Stimulated activated CD4-positive, alpha-beta T cell treated with anti-CD3 and anti-CD28 coated beads, Interleukin-2, amount 100 ng/mL, for 48 hours (primary cell): ENCODE measurements at places on chromosomes 6 and 20.
A peak's percentile ranks its signal among the peaks of the same experiment; 100 is the strongest.

DNA sequence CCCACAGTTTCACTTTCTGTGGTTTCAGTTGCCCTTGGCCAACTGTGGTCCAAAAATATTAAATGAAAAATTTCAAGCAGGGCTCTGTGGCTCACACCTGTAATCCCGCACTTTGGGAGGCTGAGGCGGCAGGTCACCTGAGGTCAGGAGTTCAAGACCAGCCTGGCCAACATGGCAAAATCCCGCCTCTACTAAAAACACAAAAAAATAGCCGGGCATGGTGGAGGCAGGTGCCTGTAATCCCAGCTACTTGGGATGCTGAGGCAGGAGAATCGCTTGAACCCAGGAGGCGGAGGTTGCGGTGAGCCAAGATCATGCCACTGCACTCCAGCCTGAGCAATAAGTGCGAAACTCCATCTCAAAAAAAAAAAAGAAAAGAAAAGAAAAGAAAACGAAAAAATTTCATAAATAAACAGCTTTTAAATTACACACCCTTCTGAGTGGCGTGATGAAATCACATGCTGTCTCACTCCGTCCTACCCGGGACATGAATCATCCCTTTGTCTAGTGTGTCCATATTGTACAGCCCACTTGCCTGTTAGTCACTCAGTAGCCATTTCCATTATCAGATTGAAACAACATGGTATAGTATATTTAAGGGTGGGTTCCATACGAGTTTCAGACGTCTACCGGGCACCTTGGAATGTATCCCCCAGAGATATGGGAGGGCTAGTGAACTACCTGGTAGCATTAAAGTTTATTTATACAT is 11.7 kb downstream of the PTPRK start:
- no peak for DNase-seq

DNA sequence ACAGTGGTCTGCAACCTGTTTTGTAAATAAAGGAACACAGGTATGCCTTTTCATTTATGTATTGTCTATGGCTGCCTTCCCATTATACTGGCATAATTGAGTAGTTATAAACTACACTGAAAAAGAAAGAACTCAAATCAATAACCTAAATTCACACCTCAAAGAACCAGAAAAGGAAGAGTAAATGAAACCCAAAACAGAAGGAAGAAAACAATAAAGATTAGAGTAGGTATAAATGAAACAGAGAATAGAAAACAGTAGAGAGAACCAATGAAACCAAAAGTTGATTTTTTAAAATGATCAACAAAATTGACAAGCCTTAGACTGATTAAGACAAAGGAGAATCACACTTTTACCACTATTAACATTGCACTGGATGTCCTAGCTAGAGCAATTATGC is 34.7 kb downstream of the FAM184A start:
- DNase-seq = no peak

GRCh38 chr20:62816884-62817873 is at the start of gene COL9A3:
COL9A3 (plus strand) TSS chr20:62817050; CDS start chr20:62817065, 15 bp downstream.
- no peak for DNase-seq

- DNase-seq = no peak
Measured at GRCh38 chr6:118309337-118310093, 238.6 kb upstream of the PLN start.

- no peak for DNase-seq
Measured at GRCh38 chr6:136338486-136338885, 48.8 kb upstream of the BCLAF1 start.

GRCh38 chr6:90286884-90287488 is 9.7 kb downstream of the BACH2 start:
- DNase-seq = peak; percentile 70

- DNase-seq = no peak
Measured at GRCh38 chr20:23362392-23363256, 642 bp downstream of the GZF1 start.

DNA sequence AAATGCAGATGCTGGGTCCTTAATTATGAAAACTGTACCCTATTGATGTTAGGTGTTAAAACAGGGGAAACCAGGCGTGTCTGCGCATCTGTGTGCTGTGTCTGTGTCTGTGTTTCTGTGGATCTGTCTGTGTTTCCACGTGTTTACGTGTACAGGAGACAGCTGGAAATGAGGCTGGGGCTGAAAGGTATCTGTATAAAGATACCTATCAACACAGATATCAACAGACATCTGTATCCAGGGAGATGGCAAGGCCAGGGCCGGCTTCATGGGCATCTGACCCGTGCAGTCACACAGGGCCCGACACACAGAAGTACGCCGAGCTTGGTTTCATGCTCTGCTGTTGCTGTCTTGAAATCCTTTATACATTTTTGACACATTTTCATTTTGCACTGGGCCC is 48.6 kb downstream of the BMP7 start:
- no peak for DNase-seq

- no peak for DNase-seq
Measured at GRCh38 chr6:1916334-1917070, 306.8 kb downstream of the FOXC1 start.

DNA sequence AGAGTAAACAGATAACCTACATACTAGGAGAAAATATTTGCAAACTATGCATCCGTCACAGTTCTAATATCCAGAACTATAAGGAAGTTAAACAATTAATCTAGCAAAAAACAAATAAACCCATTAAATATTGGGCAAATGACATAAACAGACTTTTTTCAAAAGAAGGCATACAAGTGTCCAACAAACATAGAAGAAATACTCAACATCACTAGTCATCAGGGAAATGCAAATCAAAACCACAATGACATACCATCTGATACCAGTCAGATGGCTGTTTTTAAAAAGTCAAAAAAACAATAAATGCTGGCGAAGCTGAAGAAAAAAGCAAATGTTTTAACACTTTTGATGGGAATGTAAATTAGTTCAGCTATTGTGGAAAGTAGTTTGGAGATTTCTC is 1117.7 kb upstream of the MAP3K7 start:
- DNase-seq = no peak

- no peak for DNase-seq
Measured at GRCh38 chr6:114154812-114155211, 183.9 kb upstream of the HDAC2 start.

DNA sequence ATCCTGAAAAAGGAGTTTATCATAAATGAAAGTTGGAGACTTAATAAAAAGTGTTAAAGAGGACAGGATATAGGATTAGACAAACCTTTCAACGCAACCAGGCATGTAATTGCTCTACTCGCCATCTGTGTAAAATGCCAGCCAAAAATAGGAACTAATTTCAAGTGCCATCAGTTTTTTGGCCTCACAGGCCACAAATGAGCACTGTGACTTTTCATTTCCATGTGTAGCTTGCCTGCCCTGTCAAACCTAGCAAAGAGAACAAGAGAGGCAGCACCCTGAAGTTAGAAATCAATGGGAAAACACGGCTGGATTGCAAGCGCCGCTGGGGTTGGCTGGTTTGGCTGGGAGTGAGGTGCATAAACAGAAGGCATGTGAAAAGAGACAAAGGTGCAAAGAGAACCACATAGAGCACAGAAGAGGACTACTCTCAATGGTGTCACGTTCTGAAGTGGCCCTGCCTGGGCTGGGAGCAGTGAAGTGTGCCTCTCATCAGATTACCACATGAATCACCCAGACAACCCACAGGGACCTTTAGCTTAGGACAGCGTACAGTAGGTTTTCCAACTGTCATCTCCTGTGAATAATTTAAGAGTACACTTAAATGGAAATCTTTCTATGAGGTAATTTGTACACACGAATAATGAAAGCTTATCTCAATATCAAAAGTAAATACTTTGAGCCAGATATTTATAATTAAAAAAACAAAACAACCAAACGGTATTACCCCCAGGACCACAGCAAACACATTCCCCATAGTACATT is 78.0 kb upstream of the NHSL1 start:
- no peak for DNase-seq

GRCh38 chr6:112912416-112913101 is 565.4 kb downstream of the RFPL4B start:
- DNase-seq = no peak

DNA sequence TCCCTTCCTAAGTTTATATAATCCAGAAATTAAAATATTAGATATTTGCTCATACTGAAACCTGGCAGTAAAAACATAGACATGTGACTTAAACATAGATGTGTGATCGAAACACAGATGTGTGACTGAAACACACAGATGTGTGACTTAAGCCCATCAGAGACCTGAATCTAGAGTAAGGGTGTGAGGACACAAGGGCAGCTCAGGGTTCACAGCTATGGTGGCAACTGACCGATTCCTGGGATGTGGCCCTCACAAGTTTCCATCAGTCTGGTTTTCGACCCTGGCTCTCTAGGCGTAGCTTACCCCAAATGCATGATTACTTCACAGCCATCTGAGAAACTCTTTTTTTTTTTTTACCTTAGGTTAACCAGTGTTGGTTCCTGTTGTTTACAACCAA is 137.0 kb downstream of the NRN1 start:
- no peak for DNase-seq

DNA sequence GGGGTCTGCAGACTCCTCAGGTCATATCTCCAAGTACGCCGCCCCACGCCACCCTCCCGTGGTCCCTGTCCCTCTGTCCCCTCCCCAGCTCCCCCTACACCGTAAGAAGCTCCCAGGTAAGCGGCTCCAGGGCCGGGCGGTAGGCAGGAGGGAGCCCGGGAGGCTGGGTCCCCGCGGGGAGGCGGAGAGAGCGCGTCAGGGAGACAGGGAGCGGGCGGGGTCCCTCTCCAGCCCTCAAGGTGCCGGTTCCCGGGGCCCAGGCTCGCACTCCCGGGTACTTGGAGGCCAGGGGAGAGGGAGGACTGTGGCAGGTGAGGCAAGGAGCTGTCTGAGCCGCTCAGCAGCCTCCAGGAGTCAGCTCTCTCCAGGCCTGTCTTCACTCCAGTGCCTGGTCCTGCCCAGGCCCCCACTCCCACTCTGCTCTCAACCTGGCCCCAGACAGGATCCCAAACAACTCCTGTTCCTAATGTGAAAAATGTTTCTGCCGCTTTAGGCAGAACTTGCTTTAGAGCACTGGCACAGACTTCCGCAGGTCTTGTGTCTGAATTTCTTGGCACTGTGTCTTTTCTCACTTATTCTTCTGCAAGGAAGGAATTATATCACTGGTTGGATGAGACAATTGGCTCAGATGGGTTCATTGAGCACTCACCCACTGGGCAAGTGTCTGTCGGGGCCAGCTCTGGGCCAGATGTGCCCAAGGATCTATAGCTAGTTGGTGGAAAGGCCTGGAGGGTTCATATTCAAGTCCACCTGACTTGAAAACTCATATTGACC is 36.6 kb downstream of the HLA-G start:
- DNase-seq = no peak

DNA sequence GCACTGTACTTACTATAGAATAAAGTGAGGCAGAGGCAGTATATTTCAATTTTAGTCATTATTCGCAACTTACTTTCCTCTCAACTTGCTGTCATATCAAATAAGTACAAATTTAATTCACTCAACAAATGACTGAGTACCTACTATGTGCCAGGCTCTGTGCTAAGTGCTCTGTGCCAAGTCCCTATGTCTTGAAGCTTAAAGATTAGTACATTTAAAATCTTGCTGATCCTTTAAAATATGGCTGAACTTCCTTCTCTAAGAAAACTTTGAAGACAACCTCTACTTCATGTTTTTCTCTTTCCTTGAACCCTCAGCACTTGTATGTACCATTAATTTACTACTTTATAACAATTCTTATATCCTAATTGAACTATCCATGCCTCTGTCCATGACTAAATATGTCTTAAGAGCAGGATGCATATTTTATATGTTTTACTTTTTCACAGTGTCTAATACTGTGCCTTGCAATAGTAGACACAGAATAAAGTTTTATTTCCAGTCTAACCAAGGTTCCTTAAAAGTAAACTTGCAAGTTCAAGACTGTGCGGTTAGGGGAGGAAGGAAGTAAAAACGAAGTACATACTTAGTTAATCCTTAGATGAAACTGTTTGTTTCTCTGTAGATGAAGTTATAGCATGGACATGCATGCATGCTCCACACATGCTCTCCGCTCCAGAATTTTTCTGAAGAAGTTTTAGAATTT is 10.0 kb upstream of the LATS1 start:
- no peak for DNase-seq

- DNase-seq = no peak
Measured at GRCh38 chr20:24151621-24152294, 163.2 kb upstream of the GGTLC1 start.

DNA sequence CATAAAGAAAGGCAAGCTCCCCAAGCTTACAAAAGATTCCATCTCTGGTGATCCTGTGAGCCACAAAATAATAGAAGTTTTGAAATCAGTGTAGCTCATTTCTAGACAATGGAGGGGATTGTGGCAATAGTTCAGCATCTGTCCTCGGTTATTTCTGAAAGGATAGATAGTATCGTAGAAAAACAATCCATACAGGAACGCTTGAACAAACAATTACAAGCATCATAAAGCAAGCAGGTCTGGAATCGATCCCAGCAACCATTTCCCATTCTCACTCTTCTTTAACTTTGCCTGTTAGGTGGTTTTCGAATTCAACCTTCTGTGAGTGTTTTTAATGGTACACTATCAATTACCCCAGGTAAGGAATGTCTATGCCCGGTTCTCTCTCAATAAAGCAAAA is 931.1 kb downstream of the KIF16B start:
- DNase-seq = no peak

DNA sequence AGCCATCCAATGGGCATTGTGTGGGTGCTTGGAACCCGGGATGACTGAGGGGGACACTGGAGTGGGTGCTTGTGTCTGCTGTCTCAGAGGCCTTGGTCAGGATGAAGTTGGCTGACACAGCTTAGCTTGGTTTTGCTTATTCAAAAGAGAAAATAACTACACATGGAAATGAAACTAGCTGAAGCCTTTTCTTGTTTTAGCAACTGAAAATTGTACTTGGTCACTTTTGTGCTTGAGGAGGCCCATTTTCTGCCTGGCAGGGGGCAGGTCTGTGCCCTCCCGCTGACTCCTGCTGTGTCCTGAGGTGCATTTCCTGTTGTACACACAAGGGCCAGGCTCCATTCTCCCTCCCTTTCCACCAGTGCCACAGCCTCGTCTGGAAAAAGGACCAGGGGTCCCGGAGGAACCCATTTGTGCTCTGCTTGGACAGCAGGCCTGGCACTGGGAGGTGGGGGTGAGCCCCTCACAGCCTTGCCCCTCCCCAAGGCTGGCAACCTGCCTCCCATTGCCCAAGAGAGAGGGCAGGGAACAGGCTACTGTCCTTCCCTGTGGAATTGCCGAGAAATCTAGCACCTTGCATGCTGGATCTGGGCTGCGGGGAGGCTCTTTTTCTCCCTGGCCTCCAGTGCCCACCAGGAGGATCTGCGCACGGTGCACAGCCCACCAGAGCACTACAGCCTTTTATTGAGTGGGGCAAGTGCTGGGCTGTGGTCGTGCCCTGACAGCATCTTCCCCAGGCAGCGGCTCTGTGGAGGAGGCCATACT is 49.4 kb downstream of the PYGB start:
- DNase-seq = no peak
